ENCODE measurements at places on chromosomes 16 and 17.
A peak's percentile ranks its signal among the peaks of the same experiment; 100 is the strongest.

DNA sequence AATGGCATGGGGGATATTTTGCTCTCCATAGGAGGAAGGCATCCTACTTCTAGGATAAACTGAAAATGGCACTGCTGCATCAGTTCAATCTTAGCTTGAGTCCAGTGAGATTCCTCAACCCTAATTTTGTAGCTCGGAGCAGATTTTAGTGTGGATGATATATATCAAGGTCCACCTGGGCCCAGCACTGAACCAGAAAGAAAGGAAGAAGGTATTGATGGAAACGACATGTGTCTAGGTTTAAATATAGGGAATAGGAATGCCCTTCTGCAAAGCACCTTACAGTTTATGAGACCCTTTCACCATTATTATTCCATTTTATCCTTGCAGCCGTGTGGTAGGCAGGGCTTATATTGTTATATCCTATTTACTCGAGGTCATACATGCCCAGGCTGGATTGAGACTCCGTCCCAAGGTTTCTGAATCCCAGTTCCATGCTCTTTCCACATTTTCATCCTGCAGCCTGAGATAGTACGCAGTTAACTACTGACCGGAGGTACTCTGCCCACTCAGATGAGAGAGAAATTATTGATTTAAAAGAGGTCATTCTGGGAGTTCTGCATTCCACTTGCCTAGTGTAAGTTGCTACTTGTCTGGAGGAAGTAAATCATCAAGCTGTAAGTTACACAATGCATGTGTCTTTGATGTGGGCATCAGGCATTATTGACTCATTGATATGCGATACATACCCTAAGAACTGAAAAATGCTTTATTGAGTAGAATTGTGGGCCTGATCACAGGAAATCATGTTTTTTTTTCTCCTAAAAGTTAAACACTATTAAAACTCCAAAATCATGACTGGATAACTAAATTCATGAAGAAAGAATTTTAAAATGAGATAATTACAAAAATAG is 10.1 kb downstream of the KRT39 start:
- peaks cover 3% of the 10 kb centered on the region for H3K4me1 ChIP-seq
- H3K27me3 ChIP-seq: peaks cover 49% of the 10 kb centered on the region
- H3K27ac ChIP-seq: no peak overlapping the region
- no peak for DNase-seq
- no peaks in the 10 kb centered on the region for H3K36me3 ChIP-seq
- no peak overlapping the region for H3K4me3 ChIP-seq

GRCh38 chr16:27828671-27829070 is 234.8 kb downstream of the GSG1L start:
- no peaks in the 10 kb centered on the region for H3K4me1 ChIP-seq
- no peak for DNase-seq
- peaks cover 7% of the 10 kb centered on the region for H3K27me3 ChIP-seq
- H3K27ac ChIP-seq: no peak overlapping the region
- H3K4me3 ChIP-seq: no peak overlapping the region

DNA sequence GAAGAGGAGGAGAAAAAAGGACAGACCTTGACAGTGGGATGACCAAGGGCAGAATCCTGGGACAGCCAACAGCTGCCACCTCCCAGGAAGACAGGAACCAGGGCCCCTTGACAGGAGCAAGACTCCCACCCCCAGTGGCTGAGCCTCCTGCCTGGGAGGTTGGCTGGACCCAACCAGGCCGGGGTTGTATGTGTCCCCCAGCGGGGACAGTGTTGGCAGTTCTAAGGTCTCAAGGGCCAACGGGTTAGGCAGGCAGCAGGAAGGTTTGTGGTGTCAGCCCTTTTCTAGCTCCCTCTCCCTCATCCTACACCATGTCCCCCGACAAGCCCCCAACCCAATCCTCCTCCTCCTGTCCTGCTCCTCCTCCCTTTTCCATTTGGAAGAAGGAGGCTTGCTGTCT is 126.2 kb downstream of the MRM1 start:
- H3K36me3 ChIP-seq: peaks cover 7% of the 10 kb centered on the region
- peaks cover 30% of the 10 kb centered on the region for H3K27me3 ChIP-seq
- no peak for DNase-seq
- H3K4me3 ChIP-seq: no peak overlapping the region
- H3K27ac ChIP-seq: peak overlapping the region; percentile 80

GRCh38 chr16:70808371-70808770 is 7.4 kb upstream of the VAC14 start:
- H3K27me3 ChIP-seq: peaks cover 43% of the 10 kb centered on the region
- no peak overlapping the region for H3K27ac ChIP-seq
- no peak overlapping the region for H3K4me3 ChIP-seq
- DNase-seq: no peak

GRCh38 chr17:17114592-17115225 is 72.5 kb downstream of the MPRIP start:
- H3K4me3 ChIP-seq: no peak overlapping the region
- DNase-seq: no peak
- H3K4me1 ChIP-seq: peaks cover 72% of the 10 kb centered on the region
- H3K36me3 ChIP-seq: peaks cover 11% of the 10 kb centered on the region
- H3K27me3 ChIP-seq: no peaks in the 10 kb centered on the region

- no peak overlapping the region for H3K4me3 ChIP-seq
- no peaks in the 10 kb centered on the region for H3K27me3 ChIP-seq
- DNase-seq: no peak
- no peaks in the 10 kb centered on the region for H3K36me3 ChIP-seq
- peaks cover 4% of the 10 kb centered on the region for H3K4me1 ChIP-seq
- no peak overlapping the region for H3K27ac ChIP-seq
These were observed 13.3 kb upstream of the ACSF3 start for GRCh38 chr16:89080196-89080853.

GRCh38 chr17:17035490-17035889 is 6.8 kb upstream of the MPRIP start:
- DNase-seq: no peak
- H3K4me3 ChIP-seq: no peak overlapping the region
- no peaks in the 10 kb centered on the region for H3K27me3 ChIP-seq
- no peak overlapping the region for H3K27ac ChIP-seq

GRCh38 chr16:75038036-75038858 is 39.4 kb downstream of the ZNRF1 start:
- peak overlapping the region; percentile 25 for H3K27ac ChIP-seq
- no peak for DNase-seq
- no peaks in the 10 kb centered on the region for H3K27me3 ChIP-seq

DNA sequence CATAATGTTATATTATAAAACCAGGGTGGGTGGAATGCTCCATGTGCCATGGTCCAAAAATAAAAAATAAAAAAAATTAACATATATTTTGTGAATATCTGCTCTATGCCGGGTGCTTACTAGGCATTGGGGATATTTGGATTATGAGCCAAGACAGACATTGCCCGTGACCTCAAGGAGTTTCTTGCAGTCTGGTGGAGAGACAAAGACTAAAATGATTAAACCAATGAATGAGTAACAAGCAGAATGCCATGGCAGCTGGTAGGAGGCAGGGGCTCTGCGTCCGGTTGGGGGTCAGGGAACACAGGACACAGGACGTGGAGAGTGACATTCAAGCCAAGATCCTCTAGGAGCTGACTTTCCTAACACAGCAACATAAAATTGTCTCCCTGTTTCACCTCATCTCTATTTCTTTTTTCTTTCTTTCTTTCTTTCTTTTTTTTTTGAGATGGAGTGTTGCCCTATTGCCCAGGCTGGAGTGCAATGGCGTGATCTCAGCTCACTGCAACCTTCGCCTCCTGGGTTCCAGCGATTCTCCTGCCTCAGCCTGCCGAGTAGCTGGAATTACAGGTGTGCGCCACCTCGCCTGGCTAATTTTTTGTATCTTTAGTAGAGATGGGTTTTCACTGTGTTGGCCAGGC is 35.4 kb downstream of the RGS9 start:
- peaks cover 32% of the 10 kb centered on the region for H3K4me1 ChIP-seq
- DNase-seq: no peak
- no peaks in the 10 kb centered on the region for H3K36me3 ChIP-seq
- H3K27ac ChIP-seq: no peak overlapping the region
- no peaks in the 10 kb centered on the region for H3K27me3 ChIP-seq
- H3K4me3 ChIP-seq: no peak overlapping the region

GRCh38 chr16:4934591-4934990 is 2.4 kb downstream of the PPL start:
- H3K36me3 ChIP-seq: peaks cover 4% of the 10 kb centered on the region
- H3K4me1 ChIP-seq: no peaks in the 10 kb centered on the region
- no peak overlapping the region for H3K27ac ChIP-seq
- peaks cover 82% of the 10 kb centered on the region for H3K27me3 ChIP-seq
- no peak for DNase-seq

GRCh38 chr16:31092330-31092729 is 2.3 kb downstream of the VKORC1 start:
- H3K27me3 ChIP-seq: no peaks in the 10 kb centered on the region
- peaks cover 37% of the 10 kb centered on the region for H3K36me3 ChIP-seq
- peaks cover 23% of the 10 kb centered on the region for H3K4me1 ChIP-seq
- H3K27ac ChIP-seq: no peak overlapping the region

GRCh38 chr17:27532269-27533263 is 76.3 kb downstream of the KSR1 start:
- peaks cover 8% of the 10 kb centered on the region for H3K36me3 ChIP-seq
- no peak overlapping the region for H3K27ac ChIP-seq
- DNase-seq: no peak

GRCh38 chr16:49183911-49184310 is 97.7 kb downstream of the CBLN1 start:
- no peak overlapping the region for H3K27ac ChIP-seq
- DNase-seq: no peak
- H3K36me3 ChIP-seq: no peaks in the 10 kb centered on the region
- H3K4me3 ChIP-seq: no peak overlapping the region
- no peaks in the 10 kb centered on the region for H3K27me3 ChIP-seq

DNA sequence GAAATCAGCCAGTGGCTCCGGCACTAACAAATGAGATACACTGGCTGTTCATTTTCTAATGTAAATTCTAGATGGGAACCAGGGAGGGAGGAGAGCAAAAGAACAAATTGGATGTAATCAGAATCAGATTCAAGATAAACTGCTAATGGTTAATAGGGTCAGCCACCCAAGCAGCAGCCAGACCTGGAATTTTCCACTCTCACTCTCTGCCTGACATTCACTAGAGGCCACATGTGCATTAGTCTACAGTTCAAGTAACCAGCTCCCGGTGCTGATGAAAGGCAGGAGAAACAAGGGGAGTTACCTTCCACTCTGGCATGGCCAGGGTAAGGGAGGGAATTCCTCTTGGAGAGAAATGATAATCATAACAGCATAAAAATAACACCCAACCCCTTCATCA is 597.7 kb downstream of the TOX3 start:
- H3K36me3 ChIP-seq: no peaks in the 10 kb centered on the region
- H3K27me3 ChIP-seq: no peaks in the 10 kb centered on the region
- H3K4me1 ChIP-seq: no peaks in the 10 kb centered on the region
- H3K4me3 ChIP-seq: no peak overlapping the region
- H3K27ac ChIP-seq: no peak overlapping the region
- DNase-seq: no peak

DNA sequence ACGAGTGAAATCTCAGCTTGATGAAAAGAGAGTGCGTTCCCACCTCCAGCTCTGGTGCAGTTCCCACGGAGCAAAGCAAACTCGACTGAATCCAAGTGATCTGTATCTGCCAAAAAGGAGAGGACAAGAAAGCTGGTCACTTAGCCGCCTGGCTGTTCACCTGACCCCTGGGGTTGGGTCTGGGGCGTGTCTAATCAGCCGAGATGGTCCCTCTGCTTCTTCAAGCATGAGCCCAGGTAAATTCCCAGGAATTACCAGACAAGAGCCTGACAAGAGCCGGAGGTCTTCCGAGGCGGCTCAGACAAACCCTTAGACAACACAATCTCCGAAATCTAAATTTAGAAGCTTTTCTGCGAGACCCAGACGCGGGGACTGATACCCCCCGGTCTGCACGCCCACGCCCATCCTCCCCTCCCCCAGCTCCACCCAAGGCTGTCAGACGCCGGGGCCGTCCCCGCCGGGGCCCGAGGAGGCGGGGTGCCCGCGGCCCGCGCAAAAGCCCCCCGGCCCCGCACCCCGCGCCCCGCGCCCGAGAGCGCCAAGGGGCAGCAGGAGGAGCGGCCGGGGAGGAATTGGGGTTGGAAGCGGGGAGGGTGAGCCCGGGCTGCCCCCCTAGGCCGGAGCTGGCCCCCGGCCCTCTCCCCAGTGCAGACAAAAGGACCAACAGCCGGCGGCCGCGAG is 674 bp downstream of the ZNF821 start:
- peaks cover 51% of the 10 kb centered on the region for H3K4me1 ChIP-seq
- peak overlapping the region; percentile 88 for H3K4me3 ChIP-seq
- H3K36me3 ChIP-seq: peaks cover 31% of the 10 kb centered on the region
- peak overlapping the region; percentile 97 for H3K27ac ChIP-seq
- H3K27me3 ChIP-seq: no peaks in the 10 kb centered on the region

DNA sequence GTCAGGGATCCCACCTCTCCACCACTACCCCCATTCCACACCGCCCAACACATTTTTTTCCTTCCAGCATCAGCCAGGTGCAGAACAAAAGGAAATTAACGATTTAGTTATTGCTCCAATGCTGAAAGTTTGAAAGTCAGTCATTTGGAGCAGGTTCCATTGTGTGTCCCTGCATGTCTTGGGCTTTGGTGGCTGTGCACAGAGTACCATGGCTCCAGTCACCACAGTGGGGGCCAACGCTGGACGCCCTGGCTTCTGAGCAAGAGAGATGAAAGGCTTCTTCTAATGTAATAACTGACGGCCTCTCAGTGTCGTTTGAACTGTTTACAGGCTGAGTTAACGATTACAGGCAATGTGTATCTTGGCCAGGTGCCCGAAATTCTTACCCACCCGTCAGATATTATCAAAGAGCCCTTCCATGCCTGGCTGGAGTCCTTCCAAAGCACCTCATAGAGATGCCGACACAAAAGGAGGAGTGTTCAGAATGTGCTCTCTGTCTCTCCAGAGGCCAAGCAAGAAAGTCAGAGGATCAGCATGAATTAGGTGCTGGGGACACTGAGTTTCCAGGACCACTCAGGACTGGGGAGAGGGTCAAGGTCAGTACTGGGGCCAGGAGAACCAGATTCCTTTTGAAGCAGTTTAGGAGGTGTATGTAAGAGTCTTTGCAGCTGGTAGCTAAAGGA is 25.9 kb downstream of the RNF43 start:
- H3K4me3 ChIP-seq: no peak overlapping the region
- no peak for DNase-seq
- no peaks in the 10 kb centered on the region for H3K36me3 ChIP-seq

- peaks cover 96% of the 10 kb centered on the region for H3K36me3 ChIP-seq
- peak overlapping the region; percentile 73 for H3K27ac ChIP-seq
- peak overlapping the region; percentile 62 for H3K4me3 ChIP-seq
- H3K4me1 ChIP-seq: peaks cover 82% of the 10 kb centered on the region
- DNase-seq: no peak
These were observed 13.7 kb downstream of the HAPSTR1 start for GRCh38 chr16:9105189-9105588.

All from effector memory CD8-positive, alpha-beta T cell (primary cell).